ENCODE measurements at places on chromosomes 13 and 19.
A peak's percentile ranks its signal among the peaks of the same experiment; 100 is the strongest.

- DNase-seq: no peak
Measured at GRCh38 chr13:45215392-45216077, 14.7 kb upstream of the KCTD4 start.

GRCh38 chr19:821825-822503 lies at the start of gene PLPPR3:
PLPPR3 (minus strand) TSS chr19:821955; CDS start chr19:821559, 396 bp downstream.
- no peak for DNase-seq

DNA sequence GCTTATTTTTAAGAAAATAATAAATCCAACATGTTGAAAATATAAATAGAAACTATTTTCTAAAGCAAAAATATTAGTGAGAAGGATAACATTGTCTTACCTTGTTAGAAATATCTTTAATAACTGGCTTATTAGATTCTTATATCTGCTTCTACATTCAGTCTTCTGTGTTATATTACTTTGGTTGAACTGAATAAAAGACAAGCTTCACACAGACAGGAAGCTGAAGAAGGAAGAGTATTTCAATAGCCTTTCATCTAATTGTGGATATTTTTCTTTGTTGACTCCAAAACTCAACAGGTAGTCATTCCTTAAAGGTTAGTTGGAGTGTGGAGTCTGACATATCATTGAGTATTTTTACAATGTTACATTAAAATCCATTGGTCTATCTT lies 10.9 kb downstream of the SETDB2 start:
- no peak for DNase-seq

GRCh38 chr19:39136225-39136940 lies 10.8 kb downstream of the PAK4 start:
- no peak for DNase-seq

- no peak for DNase-seq
Measured at GRCh38 chr13:39462428-39462827, 140.6 kb downstream of the LHFPL6 start.

GRCh38 chr13:89746554-89746953 lies 1600.9 kb upstream of the MIR17HG start:
- no peak for DNase-seq

GRCh38 chr19:50147462-50148423 lies 15.3 kb downstream of the IZUMO2 start:
- DNase-seq: peak; percentile 5

- DNase-seq: no peak
Measured at GRCh38 chr19:44649578-44650145, 6.0 kb downstream of the PVR start.

GRCh38 chr13:111431206-111431605 lies 110.8 kb downstream of the TEX29 start:
- no peak for DNase-seq

- no peak for DNase-seq
Measured at GRCh38 chr19:45462174-45462573, 5.6 kb upstream of the FOSB start.

GRCh38 chr13:43489233-43489632 lies 297.5 kb downstream of the ENOX1 start:
- no peak for DNase-seq

- DNase-seq: no peak
Measured at GRCh38 chr19:44648631-44649251, 5.0 kb downstream of the PVR start.

DNA sequence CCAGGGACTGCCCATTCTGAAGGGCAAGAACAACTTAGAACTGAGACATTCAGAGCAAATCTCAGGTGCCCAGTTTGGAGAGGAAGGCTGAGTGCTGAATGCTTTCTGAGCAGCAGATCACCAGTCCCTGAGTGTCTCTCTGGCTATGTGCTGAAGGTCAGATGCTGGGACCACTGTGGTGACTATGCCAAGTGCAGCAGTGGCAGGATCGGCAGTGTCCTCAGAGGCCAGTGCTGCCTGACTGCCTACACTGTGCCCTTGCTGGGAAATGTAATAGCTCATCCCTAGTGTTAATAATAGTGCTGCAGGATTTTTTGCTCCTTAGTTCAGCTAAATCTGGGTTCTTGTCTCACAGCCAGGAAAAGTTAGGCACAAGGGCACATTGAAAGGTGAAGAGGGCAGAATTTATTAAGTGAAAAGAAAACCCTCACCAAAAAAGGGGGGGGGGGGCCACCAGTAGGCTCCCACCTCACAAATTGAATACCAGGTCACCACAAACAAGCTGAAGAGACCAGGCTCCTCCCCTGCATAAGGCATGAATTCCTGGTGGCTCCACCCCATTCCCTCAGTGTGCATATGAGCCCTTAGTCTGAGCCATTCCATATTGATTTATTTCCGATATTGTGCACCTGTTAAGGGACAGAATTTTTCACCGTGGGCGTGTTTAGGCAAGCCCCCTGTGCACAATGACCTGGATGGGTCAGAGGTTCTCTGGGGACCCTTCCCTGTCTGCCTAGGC lies 18.5 kb downstream of the RFXAP start:
- no peak for DNase-seq

DNA sequence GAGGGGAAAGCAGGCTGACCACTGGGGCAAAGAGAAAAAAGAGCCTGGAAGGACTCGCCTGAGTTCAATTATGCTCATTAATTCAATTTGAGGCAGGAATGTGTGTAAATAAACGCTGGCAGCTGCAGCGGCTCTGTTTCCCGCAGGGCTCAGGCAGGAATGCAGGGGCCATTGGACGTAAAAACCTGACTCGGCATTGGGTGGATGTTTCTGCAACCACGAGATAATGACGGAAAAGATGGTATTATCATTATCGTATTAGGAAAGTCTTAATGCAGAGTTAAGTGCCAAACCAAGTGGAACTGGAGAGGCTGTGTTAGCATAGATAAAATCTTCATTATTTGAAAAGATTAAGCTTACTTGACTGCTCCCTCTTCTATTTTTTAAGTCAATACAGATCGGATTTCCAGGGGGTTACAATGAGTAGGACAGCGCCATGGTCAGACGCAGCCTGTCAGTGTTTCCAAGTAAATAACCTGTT lies 169.8 kb downstream of the SHISA2 start:
- DNase-seq: no peak

GRCh38 chr19:16679811-16680210 lies 18.9 kb downstream of the TMEM38A start:
- no peak for DNase-seq

DNA sequence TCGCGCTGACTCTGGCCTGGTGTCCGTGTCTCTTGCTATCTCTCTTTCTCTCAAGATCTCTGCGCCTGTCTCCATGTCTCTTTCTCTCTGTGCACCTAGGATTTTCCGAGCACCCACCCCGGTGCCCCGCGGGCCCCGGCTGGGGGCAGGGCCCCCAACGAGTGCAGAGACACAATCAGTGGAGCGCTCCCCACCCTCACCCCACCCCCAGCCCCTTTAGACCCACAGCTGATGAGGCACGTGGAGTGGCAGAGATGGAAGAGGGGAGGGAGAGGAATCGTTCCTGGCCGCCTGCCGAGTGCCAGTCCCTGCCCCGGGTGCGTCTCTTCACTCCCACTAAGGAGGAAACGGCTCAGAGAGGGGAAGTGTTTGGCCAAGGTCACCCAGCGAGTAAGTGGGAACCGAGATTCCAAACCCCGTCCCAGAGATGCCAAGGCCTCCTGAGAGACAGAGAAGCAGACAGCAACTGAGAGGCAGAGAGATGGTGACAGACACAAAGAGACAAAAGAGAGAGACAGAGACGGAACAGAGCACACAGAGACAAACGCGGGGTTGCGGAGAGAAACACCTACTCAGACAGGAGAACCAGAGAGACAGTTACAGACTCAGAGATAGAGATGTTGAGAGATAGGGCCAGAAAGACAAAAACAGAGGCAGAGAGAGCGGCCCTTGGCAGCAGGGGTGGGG lies 626 bp upstream of the BCL3 start:
- DNase-seq: no peak

DNA sequence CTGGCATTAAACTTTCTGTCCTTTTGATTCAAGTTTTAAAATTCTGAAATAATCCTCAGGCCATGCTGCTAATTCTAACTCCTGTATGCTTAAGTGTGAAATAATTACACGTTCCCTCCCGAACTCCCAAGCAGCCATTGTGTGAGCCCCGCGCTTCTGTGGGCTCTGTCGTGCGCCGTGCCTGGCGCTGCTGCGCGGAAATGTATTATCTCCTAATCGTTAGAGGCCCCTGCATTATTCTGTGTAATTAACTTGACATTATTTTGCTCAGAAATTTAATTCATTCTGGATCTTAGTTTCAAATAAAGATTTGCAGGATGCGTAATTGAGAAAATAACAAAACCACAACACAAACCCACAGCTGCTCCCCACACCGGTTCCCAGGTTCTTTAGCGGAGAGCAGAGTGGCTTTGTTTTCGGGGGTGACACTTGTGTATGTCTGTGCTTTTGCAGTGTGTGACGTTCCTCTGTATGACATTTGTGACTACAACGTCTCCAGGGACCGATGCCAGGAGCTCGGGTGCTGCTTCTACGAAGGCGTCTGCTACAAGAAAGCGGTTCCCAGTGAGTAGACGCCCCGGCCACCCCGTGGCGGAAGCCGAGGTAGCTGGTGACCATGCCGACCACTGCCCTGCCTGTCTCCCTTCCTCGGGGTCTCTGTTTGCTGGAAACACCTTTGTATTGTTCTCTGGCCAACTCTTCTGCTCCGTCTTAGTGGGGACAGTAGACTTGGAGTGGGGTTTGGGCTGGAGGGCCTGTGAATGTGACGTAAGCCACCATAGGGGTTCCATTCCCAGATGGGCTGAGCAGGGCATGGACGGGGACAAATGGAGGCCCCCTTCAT lies 7.5 kb downstream of the TEX29 start:
- DNase-seq: no peak
